NCI-H1048 (cell line): ENCODE measurements at places on chromosomes 4 and X.
A peak's percentile ranks its signal among the peaks of the same experiment; 100 is the strongest.

DNA sequence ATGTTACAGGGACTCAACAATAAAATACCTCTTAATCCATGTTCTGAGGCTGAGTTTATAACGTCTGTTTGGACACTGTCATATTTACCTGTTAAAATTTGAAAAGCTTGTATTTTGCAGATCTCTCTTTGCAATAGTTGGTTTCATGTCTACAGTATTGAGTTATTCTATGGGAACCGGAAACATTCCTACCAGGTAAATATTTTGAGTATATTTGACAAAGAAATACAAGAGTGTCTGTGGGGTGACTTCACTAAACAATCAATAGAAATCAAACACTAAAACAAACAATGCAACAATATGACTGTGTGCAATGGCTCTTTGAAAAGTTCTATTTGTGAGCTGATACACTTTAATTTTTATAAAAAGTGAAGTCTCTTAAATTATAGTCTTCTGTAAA, 47.7 kb upstream of the CXCL8 start:
- no peak for DNase-seq

GRCh38 chrX:6941041-6941440, 206.5 kb upstream of the STS start:
- DNase-seq = no peak

GRCh38 chrX:2373615-2374014, 127.2 kb downstream of the DHRSX start:
- DNase-seq = no peak

GRCh38 chr4:38752941-38753806, 29.6 kb downstream of the TLR10 start:
- peak; percentile 45 for DNase-seq

DNA sequence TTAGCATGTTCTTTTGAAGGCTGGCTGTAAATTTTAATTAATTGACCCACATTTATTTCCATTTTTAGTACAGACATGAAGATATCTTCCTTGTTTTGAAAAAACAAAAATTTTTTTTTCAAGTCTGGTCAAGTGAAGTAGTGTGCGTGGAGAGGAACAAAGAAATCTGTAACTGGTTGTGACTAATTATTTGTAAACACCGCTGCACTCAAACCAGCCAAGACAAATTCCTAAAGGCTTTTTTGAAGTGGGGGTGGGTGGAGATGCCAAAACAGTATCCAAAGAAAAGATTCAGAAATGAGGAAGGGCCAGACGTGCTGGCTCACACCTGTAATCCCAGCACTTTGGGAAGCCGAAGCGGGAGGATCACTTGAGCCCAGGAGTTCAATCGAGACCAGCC, 88.3 kb downstream of the SHROOM2 start:
- DNase-seq = no peak

- no peak for DNase-seq
Measured at GRCh38 chr4:4870576-4871241, 11.2 kb downstream of the MSX1 start.

GRCh38 chrX:37380924-37381323, 31.8 kb downstream of the PRRG1 start:
- no peak for DNase-seq

DNA sequence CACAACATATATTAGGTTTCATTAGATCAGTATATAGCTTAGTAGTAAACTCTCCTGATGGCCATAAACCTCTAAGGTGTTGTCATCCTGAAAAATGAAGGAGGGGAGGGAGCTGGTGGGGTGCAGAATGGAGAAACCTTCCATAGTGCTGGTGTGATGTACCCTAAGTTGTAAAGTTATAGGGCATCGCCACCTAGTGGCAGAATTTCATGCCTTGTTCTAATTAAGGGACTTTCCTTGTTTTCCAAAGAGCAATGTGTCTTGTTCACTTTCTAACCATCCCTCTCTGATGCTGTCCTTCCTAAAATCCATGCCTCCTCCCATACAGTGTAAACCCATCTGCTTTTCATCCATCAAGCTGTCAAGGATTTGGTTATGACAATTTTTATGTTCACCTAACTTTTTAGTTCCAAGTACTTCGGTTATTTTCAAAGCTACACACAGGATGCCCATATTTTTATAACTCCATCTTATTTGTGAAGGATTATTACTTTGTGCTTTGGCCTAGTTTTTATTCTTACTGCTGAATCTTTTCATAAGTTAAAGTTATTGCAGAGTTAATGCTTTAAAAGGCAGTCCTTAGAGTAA, 4.5 kb downstream of the NBDY start:
- no peak for DNase-seq

- no peak for DNase-seq
Measured at GRCh38 chr4:167020410-167020809, 213.9 kb downstream of the SPOCK3 start.

DNA sequence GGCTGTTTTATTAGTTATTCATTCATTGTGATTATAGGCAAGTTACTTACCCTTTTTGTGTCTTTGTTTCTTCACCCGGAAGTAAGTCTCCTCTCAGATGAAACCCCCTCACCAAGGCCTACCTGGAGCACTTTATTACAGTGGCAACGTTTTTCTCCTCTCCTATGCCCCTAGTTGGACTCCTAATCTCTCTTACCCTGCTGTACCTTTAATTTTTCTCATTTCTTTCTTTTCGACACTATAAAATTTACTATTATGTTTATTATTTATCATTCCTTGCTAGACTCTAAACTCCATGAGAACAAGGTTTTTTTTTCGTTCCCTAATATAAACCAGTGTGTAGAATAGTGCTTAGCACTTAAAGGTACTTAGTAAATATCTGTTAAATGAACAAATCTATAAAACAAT, 17.5 kb downstream of the STAP1 start:
- no peak for DNase-seq

DNA sequence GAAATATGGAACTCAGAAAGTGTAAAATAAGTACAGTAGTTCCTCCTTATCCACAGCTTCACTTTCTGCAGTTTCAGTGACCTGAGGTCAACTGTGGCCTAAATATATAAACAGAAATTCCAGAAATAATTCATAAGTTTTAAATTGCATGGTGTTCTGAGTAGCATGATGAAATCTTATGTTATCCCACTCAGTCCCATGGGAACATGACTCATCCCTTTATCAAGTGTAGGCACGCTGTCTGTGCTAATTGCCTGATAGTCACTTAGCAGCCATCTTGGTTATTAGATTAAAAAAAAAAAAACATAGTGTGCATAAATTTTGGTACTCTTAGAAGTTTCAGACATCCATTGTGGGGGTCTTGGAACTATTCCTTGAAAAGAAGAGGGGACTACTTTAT, 983.4 kb upstream of the ADGRL3 start:
- no peak for DNase-seq

DNA sequence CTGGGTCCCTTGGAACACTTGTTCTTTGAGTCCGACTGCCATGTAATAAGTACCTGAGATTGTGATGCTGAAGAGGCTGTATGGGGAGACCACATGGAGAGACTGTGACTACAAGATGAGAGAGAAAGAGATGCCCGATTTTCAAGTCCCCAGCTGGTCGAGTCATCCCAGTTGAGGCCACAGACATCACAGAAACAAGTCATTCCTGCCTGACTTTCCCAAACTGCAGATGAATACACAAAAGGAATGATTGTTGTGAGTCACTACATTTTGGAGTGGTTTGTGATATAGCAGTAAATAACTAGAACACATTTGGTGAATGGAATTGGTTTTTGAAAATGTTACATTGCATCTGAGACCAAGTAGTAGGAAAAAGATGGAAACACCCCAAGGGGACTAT, 9.0 kb upstream of the YIPF7 start:
- DNase-seq = no peak

- DNase-seq = no peak
Measured at GRCh38 chr4:110442309-110442708, 33.6 kb upstream of the ENPEP start.

- DNase-seq = no peak
Measured at GRCh38 chr4:116880625-116881024, 204.8 kb downstream of the TRAM1L1 start.

DNA sequence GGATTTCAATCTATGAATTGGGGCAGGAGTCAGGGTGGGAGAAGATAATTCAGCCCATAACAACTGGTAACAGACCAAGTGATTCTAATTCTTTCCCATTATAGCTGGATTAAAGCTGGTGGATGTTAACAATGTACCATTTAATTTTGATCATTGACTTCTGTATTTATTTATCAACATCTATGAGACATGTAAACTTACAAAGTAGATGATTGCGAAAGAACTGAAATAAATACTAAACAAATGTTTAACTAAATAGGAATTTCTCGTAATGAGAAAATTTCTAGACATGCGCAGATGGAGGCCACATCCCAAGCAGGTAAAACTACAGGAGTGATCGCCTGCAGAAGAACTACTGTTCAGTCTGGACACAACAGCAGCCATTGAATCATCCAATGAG, 107.1 kb downstream of the NR3C2 start:
- DNase-seq = no peak

DNA sequence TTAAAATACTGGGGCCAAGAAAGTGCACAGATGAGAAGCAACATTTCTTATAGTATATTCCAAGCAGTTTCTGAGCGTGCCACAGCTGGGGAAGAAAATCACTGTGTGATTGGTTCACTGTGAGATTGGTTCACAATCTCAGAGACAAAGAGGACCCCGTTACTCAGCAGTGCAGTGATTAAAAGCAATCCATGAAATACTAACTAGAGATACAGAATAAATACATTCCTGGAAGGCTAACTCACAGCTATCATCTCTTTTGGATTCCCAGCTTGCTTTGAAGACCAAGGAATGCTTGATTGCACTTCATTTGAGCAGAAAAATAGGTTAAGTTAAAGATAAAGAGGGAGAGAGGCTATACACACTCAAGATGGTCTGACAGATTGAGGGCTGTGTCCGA, 132.1 kb upstream of the RAPGEF2 start:
- no peak for DNase-seq

- no peak for DNase-seq
Measured at GRCh38 chr4:155614111-155614762, 52.4 kb upstream of the GUCY1A1 start.
